Renal cortical epithelial cell (primary cell): ENCODE measurements at places on chromosomes 3 and 15.
A peak's percentile ranks its signal among the peaks of the same experiment; 100 is the strongest.

DNA sequence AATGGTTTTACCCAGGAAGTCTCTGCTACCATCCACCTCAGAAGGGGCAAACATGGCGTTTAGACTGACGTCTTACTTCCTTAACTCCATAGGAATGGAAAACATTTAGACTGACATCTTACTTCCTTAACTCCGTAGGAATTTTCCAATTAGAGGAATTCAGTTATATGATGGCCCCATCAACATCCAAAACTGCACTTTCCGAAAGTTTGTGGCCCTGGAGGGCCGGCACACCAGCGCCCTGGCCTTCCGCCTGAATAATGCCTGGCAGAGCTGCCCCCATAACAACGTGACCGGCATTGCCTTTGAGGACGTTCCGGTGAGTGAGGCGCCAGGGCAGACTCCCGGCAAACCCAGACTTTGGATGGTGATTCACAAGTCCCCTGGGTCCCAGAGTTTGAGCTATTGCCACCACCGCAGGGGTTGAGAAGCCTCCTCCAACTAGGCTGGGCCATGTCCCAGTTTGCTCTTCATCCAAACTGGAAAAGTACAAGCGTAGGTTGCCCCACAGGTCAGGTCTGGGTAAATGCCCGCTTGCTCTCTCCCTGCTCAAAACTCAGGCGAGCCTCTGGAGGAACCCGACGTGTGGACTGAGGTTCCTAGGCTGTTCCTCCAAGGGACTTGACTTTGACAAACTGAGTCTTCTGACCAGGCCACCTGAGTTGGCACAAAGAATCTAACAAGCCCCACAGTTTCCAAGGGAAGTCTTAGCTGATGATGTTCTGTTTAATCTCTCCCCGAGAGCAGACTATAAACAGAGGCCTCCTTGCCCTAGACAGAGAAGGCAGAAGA lies 57.7 kb downstream of the MESD start:
- no peak for DNase-seq

DNA sequence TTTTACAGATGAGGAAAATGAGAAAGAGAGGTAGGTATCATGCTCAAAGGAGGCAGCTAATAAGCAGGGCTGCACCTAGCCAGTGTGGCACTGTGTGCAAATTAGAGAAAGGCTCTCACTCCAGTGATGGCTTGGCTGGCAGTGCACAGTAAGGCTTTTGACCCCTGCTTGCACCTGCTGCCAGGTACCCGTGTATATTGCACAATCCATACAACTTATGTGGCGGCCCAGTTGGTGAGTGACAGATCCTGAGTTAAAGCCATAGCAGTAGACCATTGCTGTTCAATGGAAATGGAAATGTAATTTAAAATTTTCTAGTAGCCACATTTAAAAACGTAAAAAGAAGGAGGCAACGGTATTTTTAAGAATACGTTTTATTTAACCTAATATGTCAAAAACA lies 266.4 kb upstream of the AZI2 start:
- no peak for DNase-seq

GRCh38 chr3:42376344-42376798 lies 34.0 kb downstream of the LYZL4 start:
- peak; percentile 92 for DNase-seq

- no peak for DNase-seq
Measured at GRCh38 chr3:59027607-59028006, 22.2 kb downstream of the CFAP20DC start.

GRCh38 chr3:74766405-74766804 lies 151.9 kb upstream of the CNTN3 start:
- DNase-seq, result no peak

DNA sequence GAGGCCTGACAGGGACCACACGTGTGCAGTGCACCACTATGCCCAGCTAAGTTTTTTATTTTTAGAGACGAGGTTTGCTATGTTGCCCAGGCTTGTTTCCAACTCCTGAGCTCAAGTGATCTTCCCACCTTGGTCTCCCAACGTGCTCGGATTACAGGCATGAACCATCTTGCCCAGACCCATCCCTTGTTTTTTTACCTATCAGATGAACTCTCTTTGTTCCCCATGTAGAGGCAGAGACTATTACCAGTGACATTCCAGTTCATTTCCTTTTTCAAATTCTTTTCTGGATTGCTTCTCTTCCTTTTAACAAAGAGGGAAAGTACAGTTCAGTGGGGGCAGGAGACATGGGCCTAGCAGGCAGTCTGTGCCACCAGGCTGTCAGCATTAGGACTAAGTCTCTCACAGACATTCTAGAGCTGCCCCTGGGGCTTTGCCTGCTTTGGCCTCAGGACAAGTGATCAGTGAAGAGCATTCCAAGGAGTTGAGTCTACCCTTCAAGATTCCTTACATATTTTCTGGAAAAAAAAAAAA lies 103.5 kb upstream of the SLC7A14 start:
- peak; percentile 90 for DNase-seq

DNA sequence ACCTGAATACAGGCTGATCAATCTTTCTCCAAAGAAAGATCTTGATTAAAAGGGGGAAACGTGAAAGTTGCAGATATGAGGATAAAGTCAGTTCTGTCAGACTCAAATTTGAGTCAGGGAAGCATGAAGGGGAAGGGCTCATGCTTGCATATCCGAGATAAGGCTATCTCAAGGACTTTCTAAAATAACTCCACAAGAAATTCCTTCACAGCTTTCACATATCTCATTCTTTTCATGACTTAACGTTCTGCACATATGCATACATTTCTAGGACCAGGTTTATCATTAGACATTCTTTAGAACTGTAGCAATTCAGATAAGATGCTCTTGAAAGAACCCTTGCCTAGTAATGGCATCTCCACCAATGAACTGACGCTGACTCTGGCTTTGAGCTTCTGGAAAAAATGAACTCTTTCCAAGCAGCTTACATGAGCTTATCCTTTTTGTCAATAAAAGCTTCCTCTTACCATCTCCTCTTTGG lies 15.9 kb downstream of the SH3GL3 start:
- no peak for DNase-seq

- DNase-seq, result no peak
Measured at GRCh38 chr15:70209499-70209898, 111.8 kb upstream of the TLE3 start.

- peak; percentile 82 for DNase-seq
Measured at GRCh38 chr15:76206325-76206976, 104.8 kb downstream of the ETFA start.

DNA sequence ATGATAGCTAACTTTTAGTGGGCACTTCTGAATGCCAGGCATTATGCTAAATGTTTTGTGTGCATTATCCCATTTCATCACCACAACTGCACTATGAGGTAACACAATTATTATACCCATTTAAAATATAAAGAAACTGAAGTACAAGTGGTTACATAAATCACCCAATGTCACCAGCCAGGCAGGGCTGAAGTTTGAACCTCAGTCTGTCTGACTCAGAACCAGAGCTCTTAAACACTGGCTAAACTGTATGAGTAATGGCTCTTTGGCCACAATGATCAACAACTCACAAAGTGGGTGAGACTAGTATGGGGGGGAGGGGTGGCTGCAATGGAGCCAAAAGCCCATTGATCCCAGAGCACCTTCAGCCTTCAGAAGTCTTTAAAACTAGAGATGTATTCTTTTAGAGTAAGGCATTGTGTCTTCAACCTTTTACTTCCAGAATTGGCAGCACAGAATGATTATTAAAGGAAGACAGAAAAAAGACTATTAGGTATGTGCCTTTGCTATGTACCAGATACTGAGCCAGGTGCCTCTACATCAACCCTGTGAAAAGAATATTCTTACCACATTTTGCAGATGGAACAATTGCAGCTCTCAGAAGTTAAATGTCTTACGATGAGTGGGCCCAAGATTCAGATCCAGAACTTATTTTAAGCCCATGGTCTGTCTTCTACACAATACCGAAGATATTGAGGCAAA lies 166.9 kb downstream of the UACA start:
- peak; percentile 97 for DNase-seq

DNA sequence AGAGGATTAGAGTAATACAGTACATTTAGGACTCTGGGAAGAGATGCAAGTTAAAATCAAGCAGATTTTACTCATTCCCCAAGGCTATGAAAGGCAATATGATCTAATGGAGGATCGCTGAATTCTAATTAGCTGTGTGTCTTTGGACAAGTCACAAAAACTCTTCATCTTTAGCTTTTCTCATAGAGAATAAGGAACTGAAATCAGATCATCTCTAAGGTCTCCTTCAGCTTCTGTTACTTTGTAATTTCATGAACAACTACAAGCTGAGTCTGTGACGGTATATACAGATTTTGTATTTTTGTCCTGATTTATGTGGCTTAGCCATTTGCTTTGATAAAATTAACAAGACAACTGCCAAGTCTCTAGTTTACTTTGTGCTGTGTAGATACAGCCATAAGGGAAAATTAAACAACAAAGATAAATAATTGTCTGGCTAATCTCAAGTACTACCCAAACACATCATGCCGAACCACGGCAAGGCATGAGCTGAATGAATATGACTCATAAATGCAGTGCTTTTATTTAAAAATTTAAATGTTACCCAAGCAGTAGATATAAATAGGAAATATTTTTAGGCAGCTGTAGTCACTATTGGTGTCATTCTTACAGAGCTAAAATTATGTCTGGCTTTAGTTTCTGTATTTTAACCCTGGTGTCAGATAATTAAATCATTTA lies 81.5 kb downstream of the GAP43 start:
- DNase-seq, result no peak

GRCh38 chr3:72375237-72376076 lies 472.8 kb downstream of the SHQ1 start:
- no peak for DNase-seq

DNA sequence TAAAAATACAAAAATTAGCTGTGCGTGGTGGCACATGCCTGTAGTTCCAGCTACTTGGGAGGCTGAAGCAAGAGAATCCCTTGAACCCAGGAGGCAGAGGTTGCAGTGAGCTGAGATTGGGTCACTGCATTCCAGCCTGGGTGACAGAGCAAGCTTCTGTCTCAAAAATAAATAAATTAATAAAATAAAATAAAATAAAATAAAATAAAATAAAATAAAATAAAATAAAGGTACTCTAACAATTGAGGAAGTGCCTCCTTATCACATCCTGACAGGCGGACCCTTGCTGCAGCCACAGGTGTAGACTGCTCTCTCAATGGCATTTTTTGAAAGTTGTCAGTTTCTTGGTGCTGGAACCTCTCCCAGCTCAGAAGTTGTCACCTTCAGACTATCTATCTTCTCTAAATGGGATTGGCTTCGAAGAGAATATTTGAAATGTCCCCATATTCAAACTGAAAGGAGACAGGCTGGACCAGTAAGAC lies 304.1 kb downstream of the RORA start:
- no peak for DNase-seq

DNA sequence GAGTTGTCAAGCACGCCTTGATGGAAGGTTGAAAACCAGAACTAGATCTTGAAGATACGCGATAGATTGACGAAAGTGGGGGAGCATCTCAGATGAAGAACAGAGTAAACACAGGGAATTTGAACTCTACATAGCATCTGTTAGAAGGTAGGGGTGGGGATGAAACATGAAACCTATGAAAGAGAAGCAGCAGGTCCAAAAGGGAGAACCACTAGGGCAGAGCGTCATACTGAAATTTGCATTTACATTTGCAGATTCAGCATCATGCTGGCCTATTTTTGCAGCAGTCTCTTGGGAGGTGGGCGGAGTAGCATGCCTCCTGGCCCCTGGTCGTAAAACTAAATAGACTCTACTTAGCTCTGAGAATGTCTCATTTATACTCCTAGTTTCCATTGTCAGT lies 46.1 kb upstream of the RASGRP1 start:
- DNase-seq, result no peak

DNA sequence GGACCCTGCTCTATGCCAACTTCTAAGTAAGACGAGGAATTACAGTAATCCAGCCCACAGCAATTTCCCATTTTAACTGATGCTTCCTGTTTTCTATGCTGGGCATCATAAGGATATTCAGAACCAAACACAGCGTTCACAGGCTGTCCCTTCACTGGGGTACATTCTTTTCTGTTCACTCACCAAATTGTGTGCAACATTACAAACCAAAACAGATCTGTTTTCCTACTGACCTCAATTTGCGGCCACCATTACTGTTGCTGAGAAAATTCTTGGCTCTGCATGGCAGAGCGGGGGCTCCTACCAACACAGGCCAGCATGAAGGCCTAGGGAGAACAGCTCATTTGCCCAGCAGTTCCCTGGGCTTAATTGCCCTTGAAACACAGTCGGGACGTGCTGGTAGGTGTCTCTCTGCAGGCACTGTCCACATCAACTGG lies 76.5 kb downstream of the MYO1E start:
- DNase-seq, result peak; percentile 98

- no peak for DNase-seq
Measured at GRCh38 chr3:183220828-183221227, 32.2 kb upstream of the B3GNT5 start.

DNA sequence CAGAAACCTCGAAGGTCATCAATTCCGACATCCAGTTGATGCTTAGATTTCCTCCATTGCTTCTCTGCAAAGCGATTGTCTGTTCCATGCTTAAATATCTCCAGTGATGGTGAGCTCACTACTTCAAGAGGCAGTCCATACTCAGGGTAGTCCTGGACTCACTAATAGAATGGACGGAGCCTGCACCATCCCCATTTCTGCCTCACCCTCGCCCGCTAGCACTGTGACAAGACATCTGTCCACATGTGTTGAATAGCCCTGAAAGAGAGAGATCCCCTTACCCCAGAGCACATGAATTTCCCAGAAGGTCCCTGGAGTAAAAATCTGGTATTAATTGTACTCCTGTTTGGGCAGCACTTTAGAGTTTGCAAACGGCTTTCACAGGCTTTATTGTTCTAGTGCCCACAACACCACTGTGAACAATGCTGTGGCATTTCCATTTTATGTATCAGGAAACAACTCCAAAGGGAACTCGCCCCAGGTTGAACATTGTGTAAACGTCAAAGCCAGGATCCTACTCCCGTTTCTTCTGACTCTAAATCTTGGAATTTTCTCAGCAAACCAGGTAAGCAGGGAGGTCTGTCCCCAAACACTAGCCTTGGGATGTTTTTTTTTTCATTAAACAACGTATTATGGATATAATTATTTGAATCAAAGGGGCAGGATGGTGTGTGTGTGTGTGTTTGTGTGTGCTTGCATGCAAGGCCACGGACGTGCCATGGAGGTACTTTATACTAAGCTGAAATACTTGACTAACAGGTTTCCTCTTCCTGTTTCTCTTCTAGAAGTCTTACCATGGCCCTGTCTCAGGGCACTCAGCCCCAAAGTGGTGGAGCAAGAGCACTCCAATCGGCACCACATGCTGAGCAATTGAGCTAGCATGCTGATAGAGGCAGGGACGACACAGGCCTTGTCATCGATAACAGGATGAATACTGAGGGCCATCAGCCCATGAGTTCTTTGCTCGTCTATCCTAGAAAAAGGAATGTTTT lies 198.3 kb downstream of the OPA1 start:
- peak; percentile 61 for DNase-seq
